LHCN-M2 (cell line): ENCODE measurements at places on chromosomes 3 and 15.

DNA sequence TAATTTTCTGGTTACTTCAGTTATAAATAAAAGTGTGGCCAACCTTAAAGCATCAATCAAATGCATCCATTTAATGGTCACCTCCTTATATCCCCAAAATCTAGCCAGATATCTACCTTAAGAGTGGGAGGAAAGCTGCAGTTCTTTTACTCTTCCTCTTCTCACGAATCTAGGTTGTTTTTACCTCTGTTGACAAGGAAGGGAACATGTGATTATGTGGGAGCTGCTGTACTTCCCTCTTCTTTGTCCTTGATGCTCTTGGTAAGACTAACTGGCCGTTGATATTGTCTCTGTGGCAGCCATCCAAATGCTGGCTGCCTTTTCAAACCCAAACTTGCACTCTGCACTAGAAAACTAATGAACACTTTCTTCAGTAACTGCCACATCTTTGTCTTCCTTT, 275.3 kb upstream of the CADM2 start:
- DNase-seq = no peak

GRCh38 chr15:90230610-90231009, 3.1 kb downstream of the CIB1 start:
- no peak for DNase-seq

GRCh38 chr3:29693863-29694262, 413.0 kb downstream of the RBMS3 start:
- peak; percentile 93 for DNase-seq

GRCh38 chr3:12445523-12446240, 38.6 kb upstream of the TSEN2 start:
- no peak for DNase-seq

- peak; percentile 26 for DNase-seq
These were observed 110.4 kb downstream of the LRRC28 start for GRCh38 chr15:99361545-99362185.

DNA sequence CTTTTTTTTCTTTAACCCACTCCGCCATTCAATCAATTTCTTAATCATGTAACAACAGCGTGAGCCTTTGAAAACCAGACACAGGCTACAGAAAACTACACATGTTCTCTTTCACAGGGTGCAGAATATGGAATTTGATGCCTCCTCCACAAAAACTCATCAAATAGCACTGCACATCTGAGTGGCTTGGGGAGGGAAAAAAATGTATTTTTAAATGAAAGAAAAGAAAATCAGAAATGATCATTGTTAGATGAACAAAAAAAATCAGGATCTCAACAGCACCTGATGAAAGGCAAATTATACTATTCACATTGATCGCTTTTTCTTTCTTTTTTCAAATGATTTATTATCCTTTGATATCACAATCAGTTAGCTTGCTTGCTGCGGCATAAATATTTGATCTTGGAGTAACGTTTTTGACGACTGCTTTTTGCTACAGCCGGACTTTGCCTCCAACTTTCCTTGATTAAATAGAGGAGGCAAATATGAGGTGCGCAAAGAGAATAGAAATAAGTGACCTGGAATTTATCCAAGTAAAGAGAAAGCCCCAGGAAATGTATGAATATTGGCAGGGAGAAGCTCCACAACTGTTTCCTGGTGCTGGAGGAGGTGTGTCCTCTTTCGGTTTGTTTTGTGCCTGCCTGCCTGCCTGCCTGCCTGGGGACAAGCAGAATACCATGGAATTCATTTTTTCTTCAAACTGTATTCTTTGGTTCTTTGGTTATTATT, 63.1 kb downstream of the EDEM1 start:
- peak; percentile 23 for DNase-seq

- no peak for DNase-seq
These were observed 49.7 kb upstream of the FRMD4B start for GRCh38 chr3:69435274-69436265.

- DNase-seq = no peak
These were observed 134.0 kb downstream of the LPP start for GRCh38 chr3:188287762-188288505.

- DNase-seq = peak; percentile 27
These were observed 78.8 kb upstream of the PCSK6 start for GRCh38 chr15:101568309-101568708.
